ENCODE measurements at places on chromosomes 7 and 10.

DNA sequence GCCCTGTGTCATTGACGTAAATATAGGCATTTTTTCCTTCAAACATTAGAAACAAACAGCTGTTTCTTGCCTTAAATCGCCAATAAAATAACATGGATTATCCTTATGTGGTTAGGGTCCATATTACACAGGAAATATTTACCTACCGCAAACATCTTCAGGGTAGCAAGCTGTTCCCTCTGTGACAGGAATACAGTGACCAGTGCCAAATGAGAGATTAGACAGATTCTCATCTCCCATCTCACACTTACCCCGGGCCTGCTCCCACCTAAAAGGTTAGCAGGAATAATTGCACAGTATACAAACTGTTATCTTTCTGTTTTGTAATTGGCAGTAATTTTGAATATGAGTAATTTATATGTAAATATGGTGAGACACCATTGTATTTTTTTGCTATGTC, 16.5 kb downstream of the MKI67 start:
- DNase-seq, result no peak

DNA sequence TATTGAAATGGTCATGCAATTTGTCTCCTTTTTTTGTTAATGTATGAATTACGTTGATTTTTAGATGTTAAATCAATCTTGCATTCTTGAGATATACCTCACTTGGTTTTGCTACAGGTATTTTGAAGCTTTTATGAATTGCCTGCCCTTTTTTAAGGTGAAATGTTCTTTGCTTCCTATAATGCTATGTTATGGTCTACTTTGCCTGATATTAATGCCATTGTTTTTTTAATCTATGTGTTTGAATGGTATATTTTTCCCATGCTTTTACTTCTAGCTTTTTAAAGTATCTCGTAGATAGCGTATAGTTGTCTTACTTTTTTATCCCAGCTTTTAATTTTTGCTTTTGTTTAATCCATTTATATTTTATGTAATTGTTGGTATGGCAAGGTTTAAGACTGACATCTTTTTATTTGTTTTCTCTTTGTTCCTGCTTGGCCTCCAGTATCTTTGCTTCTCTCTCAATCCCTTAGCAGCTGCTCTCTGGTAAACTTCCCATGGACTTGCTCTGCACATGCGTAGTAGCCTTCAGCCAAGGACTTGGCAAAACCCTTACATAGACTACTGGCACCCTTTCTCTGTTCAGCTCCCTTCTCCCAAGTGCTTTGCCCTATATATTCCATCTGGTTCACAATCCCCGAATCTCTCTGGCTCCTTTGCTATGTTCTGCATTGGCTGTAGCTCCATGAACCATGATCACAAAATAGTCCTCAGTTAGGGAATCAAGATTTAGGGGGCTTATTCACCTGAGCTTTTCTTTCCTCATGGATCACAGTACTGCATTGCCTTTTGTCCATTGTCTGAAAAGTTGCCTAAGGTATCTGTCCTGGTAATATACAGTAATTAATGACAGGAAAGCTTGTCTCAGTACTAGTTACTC, 8.4 kb downstream of the TRIM24 start:
- no peak for DNase-seq

- DNase-seq, result no peak
Measured at GRCh38 chr7:88951826-88952225, 156.3 kb upstream of the TEX47 start.

DNA sequence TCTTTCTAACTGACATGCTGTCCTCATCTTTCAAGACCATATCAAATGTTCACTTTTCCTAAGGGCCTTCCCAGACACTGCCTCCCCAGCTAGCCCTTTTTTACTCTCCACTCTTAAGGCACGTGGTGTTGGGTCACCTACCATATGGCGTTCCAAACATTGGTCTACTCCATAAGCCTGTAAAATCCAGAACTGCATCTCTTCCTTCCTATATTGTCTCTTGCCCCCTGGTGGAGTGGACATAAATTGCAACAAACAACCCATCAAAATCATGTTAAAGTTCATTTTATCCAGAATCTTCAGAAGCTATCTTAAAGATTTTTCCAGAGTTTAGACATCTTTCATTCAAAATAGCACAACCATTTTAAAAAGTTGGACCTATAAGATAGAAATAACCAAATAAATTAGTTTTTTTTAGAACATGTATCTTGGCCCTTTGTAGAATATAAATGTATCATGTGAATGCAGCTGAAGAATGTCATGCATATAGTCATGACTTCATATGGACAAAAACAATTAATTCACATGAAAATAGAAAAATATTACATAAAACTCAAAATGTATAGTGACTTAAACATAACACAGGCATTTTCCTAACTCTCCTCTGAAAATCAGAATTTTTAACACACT, 180.6 kb upstream of the CHRM2 start:
- no peak for DNase-seq

- no peak for DNase-seq
Measured at GRCh38 chr7:31991406-31991805, 78.8 kb downstream of the PDE1C start.

DNA sequence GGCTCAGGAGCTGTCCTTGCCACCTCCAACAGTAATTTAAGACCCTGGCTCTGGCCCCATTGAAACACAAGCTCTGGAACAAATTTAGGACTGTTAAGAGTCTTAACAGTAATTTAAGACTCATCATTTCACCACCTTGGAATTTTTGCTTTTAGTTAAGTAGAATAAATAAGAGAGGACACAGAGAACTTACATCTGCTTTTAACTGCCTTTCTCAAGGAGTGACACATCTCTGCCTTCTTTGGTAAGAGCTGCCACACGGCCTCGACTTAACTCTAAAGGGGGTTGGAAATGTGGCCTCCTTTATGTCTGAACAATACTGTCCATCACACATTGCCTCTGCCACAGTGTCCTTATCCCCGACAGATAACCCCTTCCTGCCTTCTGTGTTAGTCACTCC, 77.9 kb downstream of the HERPUD2 start:
- no peak for DNase-seq

DNA sequence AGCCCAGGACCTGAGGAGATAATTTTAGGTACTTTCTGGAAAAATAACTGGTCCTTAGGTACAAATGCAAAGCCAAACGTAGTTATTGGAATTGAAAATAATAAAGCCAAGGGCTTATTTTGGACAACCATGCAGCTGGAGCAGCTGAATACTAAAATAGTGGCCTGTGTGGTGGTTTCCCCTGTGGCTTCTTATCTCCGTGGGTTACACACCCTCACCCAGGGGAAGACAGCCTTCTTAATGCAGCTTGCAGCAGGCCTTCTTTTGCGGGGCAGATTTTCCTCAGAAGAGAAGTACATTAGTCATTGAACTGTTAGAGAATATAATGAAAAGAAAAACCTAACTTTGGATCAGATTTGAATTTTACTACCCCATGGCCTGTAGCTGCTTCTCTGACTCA, 133.5 kb downstream of the ST7 start:
- no peak for DNase-seq

DNA sequence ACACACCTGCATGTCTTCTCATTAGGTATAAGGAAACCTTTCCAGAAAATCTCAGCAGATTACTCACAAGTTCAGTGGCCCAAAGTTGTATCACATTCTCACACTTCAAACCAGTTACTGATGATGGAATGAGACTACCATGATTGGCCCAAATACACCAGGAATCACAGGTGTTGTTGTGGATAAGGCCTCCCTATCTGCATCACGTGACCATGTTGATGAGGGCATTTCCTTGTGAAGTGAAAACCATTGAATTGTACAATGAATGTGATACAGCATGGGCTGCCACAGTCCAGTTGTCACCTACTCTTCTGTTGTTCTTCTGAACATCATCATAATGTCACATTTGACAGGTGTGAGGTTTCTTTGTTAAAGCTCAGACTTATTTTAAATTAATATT, 431.7 kb downstream of the AUTS2 start:
- no peak for DNase-seq

GRCh38 chr7:25839084-25839769, 312.8 kb upstream of the NFE2L3 start:
- DNase-seq, result no peak

- DNase-seq, result no peak
Measured at GRCh38 chr10:16698461-16698860, 118.8 kb downstream of the RSU1 start.

- DNase-seq, result no peak
Measured at GRCh38 chr10:54530299-54530698, 270.7 kb downstream of the PCDH15 start.

DNA sequence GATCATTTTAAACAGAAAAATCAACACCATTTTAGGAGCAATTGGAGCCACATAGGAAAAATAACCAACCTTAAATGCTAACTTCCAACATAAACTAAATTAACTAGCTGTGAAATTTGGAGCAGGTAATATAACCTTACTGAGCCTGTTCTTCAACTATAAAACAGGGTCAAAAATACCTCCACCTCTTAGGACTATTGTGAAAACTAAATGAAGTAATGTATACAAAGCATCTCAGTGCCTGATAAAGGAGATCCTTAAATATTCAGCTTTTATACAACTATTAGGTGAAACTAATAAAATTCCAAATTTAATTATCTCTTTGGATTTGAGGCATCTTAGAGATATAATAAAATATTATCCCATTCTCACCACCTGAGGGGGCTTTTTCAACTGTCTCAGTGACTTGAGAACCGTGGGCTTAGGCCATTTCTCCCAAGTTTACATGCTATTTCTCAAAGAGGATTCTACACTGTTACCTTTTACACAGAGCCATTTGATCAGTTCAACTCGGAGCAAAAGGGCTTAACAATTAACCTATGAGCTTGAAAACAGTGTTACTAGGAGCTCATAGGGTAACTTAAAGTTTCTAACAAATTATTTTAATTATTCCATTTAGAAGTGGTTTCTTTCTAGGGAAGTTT, 165.0 kb upstream of the ASAH2 start:
- no peak for DNase-seq

All from brain pericyte (primary cell).